ENCODE measurements at places on chromosomes 6 and 20.

DNA sequence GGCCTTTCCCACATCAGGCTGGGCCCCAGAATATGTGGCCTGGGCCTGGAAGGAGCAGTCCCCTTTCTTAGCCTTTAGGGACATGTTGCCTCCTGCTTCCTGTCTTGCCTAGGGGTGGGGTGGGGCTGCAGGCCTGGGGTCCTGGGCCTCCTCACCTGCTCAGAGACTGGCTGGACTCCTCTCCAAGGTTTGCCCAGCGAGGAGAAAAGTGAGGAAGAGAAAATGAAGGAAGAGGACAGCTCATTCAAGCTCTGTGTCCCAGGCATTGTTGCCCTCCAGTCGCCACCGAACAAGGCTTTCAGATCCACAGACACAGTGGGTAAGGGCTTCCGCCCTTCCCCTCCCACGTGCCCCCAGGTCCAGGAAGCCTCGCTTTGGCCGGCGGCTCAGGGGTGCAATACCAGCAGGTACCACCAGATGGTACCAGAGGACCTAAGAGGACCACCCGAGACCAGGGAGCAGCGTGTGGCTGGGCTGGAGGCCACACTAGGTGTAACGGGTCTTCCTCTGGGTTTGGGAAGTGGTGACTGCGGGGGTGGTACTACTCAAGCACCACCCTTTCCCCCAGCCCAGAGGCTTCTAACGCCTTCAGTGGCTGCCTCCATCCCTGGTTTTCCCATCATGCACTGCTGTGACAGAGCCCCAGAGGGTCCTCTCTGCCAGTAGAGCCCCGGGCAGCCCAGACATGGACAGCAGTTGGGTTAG, 5.5 kb upstream of the BAK1 start:
- peak; percentile 79 for DNase-seq

GRCh38 chr6:39362487-39362865, 40.0 kb upstream of the KCNK16 start:
- DNase-seq, result no peak

DNA sequence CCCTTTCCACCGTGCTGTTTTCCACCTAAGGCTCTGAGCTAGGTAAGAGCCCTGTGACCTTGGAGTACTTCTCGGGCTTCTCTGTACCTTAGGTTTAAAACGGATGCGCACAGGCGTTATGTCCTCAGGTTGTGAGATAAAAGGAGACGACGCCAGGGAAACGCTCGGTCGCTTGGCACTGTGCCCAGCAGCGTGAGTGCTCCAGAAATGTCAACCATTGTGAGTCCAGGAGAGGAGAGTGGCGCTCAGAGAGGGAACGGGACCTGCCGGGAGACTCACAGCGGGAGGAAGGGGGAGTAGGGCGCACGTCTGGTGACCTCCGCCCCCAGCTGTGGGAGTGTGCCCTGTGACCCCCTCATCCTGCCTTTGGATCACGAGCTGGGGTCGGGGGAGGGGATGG, 33.8 kb upstream of the SCRT2 start:
- no peak for DNase-seq

- no peak for DNase-seq
Observed at GRCh38 chr6:169288591-169288990, 34.9 kb upstream of the THBS2 start.

GRCh38 chr6:37489697-37490336, 9.9 kb downstream of the CCDC167 start:
- DNase-seq, result no peak

GRCh38 chr6:128025478-128025877, 124.6 kb upstream of the THEMIS start:
- no peak for DNase-seq

DNA sequence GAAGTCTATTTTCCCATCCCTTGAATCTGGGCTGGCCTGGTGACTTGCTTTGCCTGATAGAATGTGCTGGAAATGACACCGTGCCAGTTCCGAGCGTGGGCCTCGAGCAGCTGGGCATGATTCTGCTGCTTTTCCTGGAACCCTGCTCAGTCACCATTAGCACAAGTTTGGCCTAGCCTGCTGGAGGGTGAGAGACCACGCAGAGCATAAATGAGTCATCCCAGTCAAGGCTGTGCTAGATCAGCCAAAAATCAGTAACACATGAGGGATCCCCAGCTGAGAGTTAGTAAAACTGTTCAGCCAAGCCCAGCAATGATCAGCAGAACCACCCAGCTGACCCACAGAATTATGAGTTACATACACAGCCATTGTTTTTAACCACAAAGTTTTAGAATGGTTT, 74.8 kb upstream of the TOP1 start:
- no peak for DNase-seq

GRCh38 chr20:15487030-15487429, 1086.2 kb downstream of the KIF16B start:
- no peak for DNase-seq

DNA sequence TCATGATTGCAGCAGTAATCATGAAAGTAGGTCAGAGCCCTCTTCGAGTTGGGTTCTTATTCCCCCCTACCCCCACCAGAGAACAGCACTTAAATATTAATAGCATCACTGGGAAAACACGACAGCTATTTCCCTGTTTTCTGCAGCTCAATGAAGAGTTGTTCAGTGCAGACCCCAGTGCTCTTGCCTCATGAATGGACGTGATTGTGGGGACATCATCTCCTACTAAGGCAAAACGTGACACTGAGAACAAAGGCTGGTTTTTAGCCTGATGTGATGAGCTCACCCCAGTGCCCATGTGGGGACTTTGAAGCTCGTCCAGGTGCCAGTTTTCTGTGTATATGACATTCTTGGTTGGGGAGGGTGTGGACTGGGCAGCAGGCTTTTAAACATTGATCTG, 105.9 kb downstream of the SLC35F1 start:
- DNase-seq, result no peak

DNA sequence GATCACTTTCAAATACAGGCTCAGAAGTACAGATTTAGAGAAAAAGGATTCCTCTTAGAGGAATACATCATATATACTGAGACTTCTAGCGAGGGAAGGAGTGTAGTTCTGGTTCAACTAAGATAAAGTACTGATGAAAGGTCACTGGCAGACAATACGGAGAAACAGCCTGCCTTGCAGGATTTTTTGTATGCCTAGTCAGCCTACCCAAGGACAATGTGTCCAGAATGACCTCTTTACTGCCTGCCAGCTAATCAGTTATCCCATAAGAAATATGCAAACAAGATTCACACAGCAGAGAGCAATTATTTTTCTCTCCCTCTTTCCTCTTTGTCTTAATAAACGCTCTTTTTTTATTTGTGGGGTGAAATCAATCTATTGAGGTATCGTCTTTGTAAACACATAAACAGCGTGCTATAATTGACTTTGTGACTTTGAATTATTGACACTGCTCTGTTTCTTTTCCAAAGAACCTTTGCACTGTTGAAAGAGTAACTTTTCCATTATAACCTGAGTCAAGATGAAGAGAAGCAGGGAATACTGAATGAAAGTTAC, 1.4 kb upstream of the TSPYL4 start:
- no peak for DNase-seq

DNA sequence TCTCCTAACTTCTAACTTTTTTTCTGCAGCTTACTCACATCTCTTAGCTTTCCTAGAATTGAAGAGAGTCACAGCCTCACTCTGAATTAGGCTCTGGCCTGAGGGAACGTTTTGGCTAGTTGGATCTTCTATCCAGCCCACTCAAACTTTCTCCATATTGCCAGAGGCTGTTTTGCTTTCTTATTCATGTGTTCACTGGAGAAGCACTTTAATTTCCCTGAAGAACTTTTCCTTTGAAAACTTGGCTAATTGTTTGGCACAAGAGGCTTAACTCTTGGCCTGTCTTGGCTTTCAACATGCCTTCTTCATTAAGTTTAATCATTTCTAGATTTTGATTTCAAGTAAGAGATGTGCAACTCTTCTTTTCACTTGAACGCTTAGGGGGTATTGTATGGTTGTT, 138.2 kb upstream of the PLCB4 start:
- DNase-seq, result no peak

DNA sequence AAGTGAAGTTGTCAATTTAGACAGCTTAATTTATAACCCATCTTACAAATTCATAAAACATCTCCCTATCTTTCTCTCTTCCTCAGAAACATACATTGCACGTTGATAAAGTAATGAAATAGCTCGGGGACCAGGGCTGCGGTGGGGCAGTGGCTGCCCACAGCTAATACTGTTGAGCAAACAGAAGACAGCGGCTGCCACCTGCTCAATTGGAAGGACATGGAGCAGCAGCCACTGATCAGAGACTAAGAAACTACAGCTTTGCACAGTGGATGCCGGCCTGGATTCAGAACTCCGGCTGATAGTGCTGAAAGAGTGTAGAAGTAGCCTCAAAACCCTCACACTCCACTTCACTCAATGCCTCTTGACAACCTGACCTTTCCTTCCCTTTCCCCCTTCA, 157.9 kb upstream of the PDE10A start:
- no peak for DNase-seq

GRCh38 chr6:157531169-157531985, 150.4 kb downstream of the ZDHHC14 start:
- DNase-seq, result no peak

DNA sequence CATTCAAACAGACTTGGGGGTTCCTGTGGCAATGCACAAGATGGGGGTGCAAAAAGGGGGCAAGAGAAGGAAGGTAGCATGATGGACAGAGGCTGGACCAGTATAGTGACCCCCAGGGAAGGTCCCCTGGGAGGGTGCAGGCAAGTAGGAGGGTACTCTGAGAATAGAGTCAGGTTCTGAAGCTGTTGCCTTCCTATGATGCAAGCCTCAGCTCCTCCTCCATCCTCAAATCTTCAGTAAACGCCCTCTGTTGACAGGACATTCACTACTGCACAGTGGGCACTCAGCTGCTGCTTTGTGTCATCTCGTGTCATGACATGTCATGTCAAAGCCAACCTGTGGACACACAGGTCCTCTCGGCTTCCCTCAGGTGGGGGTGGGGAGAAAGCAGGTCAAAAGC, 5.8 kb upstream of the SDCBP2 start:
- no peak for DNase-seq

DNA sequence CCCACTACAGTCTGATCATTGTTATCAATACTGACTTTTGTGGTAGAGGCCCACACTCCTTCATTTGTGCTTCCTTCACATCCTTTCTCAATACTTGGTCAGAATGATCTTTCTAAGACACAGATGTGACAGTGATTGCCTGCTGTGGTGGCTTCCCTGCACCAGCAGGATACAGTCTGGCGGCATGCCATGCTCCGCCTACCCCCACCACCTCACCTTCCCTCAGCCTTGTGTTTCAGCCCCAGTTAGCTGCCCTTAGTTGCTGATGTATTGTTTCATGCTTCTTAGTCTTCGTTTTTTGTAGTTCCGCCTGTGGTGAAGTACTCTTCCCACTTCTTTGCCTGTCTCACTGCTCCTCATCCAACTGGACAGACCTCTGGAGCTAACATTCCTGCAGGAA, 10.9 kb downstream of the LRRC1 start:
- no peak for DNase-seq

- DNase-seq, result no peak
Observed at GRCh38 chr20:62524505-62524911, 48.7 kb upstream of the GATA5 start.

GRCh38 chr6:30352550-30352949, 7.6 kb downstream of the RPP21 start:
- no peak for DNase-seq

DNA sequence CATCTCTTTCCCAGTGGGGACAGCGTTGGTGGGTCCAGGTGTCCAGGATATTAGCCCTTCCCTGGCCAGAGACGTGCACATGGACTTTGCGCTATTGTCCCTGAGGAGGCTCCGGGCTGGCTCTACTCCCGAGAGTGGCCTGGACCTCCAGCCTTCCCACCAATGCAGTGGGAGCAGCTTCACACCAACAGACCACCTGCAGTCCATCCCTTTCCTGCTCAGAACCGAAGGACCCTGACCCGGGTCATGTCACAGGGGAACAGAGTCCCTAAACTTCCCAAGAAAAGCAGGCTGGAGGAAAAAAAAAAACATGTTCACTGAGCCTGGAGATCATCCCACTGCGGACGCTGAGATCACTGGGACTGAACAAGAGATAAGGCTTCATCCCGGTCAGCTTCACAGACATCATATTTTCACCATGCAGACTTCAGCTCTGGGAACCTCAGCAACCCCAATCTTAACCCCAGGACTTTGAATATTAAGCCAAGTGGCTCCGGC, 18.3 kb downstream of the ZMYND8 start:
- DNase-seq, result no peak

DNA sequence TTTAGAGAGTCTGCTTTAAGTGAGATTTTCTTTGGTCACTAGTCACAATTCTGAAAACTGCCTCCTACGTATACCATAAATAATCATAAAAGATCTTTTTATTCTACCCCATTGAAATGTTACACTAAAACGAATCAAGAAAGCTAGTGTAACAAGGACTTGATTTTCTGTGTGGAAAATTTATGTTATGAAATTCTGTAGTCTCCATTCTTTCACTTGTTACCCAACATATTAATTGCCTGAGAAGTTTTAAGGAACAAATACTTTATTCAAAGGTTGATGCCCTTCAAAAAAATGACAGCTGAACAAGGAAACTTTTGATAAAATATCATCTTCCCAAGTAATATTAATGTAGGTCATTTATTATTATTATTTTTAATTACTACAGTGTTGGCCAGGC, 13.3 kb upstream of the HBS1L start:
- no peak for DNase-seq

DNA sequence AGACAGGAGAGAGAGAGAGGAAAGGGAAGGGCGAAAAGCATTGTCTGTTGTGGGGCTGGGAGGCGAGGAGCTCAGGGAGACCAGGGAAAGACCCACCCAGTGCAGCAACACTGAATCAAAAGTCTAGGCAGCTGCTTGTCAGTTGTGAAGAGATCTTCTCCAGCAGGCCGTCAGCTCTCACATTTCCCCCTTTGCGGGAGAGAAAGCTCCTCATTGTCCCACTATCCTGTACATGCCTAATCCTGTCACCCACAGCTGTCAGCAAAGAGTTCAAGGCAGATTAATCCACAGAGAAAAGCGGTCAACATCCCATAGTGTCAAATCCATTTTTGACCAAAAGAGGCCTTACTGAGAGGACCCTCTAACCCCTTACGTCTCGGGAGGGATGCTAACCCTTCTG, 27.3 kb downstream of the RNF182 start:
- DNase-seq, result no peak

DNA sequence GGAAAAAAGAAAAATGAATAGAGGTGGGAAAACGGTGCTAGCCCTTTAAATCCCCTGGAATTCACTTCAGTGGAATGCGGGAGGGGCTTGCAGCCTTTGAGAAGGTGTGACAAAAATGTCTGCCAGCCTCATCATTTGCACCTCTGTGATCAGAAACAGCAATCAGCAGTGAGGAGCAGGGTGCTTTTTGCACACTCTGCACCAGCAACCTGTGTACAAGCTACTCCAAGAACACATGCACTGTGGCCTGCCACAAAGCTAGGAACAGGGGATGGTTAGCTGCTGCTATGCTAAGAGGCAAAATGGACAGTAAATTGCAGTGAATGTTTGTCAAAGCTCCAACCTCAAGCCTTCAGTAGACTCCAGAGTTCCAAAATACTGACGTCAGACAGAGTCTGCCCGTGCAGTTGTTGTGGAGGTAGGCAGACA, 29.7 kb downstream of the GINS1 start:
- no peak for DNase-seq

- DNase-seq, result no peak
Observed at GRCh38 chr6:26318459-26319404, 46.3 kb upstream of the BTN3A2 start.
